ENCODE measurements at places on chromosomes 12 and 14. TPM values are rescaled to one million over a fixed set of nuclear protein-coding genes. Genes with fewer than 3 reads are reported as not detected.
A peak's percentile ranks its signal among the peaks of the same experiment; 100 is the strongest.

GRCh38 chr12:49662998-49663843, 39.9 kb downstream of the PRPF40B start:
- DNase-seq: peak; percentile 91

DNA sequence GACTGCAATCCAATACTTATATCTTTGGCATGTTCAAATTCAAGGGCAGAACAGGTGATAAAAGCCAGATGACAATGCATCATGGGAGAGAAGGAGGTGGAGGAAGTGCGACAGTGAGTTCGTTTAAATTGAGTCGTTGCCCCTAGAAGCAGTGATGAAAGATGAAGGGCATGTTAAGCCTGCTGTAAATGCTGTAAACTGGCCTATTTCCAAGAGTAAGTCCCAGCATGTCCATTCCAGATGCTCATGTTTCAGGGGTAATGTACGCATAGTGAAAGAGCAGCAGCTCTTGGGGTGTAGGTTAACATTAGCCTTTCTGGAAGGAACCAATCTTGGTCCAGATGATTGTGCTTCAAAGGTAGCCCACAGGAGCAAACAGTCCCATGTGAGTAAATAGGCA, 97.1 kb downstream of the C2CD5 start:
- peak; percentile 20 for DNase-seq

DNA sequence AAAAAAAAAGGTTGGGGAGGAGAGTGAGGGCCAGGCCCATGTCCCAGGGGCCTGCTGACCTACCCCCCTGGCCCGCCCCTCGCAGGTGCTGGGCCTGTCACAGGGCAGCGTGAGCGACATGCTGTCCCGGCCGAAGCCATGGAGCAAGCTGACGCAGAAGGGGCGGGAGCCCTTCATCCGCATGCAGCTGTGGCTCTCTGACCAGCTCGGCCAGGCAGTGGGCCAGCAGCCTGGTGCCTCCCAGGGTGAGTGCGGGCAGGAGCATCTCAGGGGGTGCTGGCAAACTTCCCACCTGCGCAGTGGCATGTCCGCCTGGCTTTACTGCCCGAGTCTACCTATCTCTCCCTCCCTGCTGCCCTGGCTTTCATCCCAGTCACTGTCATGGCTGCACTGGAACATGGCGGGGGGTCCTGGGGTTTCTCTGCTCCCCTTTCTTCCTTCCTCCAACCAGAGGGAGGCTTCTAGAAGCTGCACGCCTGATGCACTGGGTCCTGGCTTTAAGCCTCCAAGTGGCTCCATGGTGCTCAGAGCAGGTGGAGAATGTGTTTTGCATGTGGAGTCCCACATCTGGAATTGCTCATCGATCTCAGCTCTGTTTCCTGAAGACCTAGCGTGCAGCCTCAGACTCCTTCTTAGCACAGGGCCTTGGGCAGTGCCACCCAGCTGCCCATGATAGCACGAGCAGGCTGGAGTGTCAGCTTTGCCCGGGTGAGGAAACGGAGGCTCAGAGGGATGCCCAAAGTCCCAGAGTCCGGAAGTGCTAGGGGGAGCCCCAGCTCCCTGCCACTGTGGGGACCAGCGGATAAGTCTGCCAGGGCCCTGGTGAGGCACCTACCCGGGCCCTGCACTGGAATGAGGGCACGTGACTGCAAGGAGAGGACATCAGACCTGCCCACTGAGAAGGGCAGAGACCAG, 46.3 kb downstream of the PHETA1 start:
- DNase-seq: no peak

DNA sequence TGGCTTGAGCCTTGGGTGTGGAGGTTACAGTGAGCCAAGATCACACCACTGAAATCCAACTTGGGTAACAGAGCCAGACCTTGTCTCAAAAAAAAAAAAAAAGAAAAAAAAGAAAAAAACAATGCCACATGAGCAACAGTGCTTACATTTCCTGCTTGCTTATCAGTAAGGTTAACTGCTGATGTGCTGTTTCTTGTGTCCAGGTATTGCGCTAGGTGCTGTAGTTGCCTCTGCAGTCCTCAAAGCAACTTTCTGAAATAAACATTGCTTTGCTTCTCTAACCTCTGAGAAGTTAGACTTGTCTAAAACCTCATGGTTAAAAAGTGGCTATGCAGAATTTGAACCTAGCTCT, 24.7 kb downstream of the RNF34 start:
- DNase-seq: no peak

DNA sequence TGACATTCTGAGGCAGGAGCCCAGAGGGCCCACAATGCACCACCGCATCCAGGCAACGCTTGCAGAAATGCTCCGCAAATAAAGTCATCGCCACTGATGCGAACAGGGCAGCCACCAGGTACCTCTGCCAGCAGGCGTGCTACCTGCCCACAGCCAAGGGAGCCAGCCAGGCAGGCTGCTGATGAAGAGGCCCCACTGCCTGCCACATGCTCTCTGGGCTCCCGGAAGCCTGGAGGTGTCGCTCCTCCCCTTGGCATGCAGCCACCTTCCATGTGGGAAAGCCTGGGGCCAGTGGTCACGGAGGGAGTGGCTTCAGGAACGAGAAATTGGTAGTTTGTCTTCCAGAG, 14.7 kb downstream of the GPR132 start:
- DNase-seq: peak; percentile 83

DNA sequence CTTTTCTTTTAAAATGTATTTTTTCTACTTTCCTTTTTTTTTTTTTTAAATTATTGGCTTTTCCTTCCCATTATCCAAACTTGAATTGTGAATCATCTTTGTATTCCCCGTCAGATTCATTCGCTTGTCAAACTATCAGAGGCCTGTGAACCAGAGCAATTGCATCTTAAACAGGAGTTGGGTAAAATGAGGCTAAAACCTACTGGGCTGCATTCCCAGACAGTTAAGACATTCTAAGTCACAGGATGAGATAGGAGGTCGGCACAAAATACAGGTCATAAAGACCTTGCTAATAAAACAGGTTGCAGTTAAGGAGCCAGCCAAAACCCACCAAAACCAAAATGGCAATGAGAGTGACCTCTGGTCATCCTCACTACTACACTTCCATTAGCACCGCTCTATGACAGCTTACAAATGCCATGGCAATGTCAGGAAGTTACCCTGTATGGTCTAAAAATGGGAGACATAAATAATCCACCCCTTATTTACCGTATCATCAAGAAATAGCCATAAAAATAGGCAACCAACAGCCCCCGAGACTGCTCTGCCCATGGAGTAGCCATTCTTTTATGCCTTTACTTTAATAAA, 19.9 kb downstream of the FUT8 start:
- DNase-seq: no peak

GRCh38 chr12:59867689-59868088, 271.9 kb downstream of the SLC16A7 start:
- no peak for DNase-seq

DNA sequence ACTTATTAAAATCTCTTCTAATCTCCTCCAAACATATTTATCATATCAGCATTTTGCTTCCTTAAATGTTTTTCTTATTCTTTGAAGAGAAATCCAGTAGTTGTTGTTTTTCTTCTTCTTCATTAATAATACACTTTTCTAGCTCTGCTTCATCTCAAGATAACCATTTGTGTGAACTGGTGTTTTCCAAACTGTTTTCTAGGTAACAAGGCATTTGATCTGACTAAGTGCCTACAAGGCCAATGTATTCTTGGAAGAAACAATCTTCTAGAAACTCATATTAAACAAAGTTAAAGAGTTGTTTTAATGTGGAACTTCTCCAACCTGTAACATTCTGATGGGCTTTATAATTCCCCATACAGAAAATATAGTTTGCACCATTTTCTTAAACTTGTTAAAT, 30.8 kb upstream of the IFNG start:
- DNase-seq: no peak

DNA sequence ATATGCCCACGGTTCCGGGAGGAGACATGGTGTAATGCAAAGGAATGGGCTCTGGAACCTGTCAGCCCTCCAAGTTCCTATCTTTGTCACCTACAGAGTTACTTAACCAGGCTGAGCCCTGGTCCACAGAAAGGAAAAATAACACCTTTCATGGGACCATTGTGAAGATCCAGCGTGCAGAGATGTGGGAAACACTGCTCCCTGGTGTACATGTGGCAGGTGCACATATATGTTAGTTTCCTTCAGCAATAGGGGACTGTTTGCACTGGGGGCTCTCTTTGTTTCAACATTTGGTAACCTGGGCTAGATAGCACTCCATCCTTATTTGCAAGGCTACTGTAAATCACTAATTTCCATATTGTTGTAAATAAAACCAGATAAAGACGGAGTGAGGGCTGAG, 72.3 kb downstream of the ANO2 start:
- no peak for DNase-seq

- peak; percentile 6 for DNase-seq
Measured at GRCh38 chr12:83954956-83955601, 957.5 kb downstream of the SLC6A15 start.

GRCh38 chr12:32489070-32489469, 89.7 kb downstream of the FGD4 start:
- DNase-seq: no peak

- DNase-seq: no peak
Measured at GRCh38 chr14:52900731-52901130, 50.1 kb downstream of the FERMT2 start.

- DNase-seq: peak; percentile 64
Measured at GRCh38 chr12:109462868-109463692, 14.0 kb downstream of the KCTD10 start.

The CDKL1 gene
- 1.4 TPM for polyA plus RNA-seq

The KRT2 gene
- polyA plus RNA-seq: not detected

The ZDHHC22 gene
- not detected for polyA plus RNA-seq
